ENCODE measurements at places on chromosomes 16 and 17.

DNA sequence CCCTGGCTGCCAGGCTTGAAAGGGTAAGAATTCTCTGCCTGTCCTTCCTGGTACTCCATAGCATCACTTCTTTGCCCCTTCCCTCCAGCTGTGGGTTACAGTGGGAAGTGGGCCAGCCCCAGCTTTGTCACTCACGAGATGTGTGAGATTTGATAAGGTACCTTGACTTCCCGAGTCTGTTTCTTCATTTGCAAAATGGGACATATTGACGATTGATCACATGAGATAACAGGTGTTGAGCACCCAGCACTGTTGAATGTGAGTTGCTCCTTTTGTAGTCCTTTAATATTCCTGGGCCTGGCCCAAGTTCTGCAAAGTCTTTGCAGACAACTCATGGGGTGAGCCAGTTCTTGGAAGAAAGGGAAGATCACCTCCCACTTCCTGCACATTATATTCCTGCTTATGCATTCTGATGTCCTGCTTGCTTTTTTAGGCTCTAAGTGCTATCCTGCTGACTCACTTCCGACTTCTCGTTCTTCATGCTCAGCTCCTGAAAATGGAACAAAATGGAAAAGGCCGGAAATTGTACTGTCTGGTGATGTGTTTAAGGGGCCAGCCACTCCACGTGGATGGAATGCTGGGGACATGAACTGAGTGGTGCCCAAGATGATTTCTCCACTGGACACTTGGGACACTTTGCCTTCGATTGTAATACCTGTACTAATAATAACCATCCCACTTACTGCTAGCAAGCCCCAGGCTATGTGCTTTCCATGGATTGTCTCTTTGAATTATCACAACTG is 8.3 kb upstream of the NLK start:
- DNase-seq, result no peak

DNA sequence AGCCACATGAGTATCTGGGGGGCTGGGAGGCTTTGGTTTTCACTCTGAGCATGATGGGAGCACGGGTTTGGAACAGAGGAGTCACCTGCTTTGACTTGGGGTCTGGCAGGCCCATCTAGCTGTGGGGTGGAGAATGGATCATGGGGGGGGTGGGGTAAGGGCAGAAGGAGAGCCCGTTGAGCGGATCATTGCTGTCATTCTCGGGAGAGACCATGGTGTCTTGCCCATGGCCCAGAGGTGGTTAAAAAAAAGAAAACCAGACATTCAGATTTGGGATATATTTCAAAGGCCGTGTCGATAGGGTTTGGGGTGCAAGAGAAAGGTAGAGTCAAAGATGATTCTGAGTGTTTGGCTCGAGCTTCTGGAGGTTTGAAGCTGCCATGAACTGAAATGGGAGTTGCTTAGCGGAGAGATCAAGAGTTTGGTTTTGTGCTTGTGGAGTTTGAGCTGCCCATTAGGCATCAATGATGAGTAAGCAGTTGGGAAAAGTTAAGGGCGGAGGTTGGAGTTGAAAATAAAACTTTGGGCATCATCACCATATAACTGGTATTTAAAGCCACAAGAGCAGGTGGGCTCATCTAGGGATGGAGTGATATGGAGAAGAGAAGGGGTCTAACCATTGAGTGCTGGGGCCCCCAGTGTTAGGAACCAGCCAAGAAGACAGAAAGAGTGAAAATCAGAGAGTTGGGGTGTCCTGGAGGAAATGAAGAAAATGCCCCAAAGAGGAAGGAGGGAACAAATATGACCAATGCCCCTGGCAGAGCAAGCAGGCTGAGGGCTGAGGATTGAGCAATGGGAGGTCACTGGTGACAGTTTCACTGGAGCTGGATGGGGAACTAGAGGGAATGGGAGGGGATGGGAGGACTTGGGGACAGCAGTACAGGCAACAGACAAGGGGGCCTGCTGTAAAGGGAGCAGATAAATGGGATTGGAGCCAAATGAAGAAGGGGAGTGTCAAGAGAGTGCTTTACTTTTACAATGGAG is 1.9 kb downstream of the NOD2 start:
- DNase-seq, result no peak

DNA sequence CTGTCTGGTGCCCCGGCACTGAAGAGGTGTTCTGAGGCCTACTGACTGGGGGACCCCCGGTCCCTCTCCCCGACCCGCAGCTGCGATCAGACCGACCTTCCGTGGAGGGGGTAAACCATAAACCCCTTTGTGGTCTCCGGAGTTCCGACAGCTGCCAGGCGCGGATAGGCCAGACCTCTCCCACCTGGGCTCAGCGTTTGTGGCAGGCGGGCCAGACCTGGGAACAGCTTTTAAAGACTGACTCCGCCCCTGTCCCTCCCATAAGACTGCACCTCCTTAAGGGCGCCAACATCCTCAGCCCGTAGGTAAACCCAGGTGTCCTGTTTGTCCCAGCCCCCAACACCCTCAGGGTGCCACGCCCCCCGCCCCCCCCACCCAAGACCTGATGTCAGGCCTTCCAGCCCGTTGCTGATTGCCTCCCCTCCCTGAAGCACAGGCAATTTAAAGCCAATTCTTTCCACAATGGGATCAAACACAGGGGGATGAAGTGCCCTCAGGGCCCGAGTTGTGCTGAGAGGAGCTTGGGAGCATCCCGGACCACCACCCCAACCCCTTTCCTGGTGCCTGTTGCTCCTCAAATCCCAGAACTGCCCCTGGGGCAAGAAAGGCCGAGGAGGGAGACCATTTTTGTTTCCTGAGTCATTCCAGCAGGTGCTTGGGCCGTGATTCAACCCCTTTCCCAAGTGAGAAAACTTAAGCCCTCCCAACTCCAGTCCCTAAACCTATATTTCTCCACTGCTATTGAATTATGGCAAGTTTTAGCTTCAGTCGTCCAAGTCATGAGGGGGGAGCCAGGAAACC is at the start of gene SOX15:
Gene SOX15, minus strand, starts transcription at position 204 of the 801 bp plus-strand sequence. CDS start 418 bp downstream, outside the sequence.
- no peak for DNase-seq

DNA sequence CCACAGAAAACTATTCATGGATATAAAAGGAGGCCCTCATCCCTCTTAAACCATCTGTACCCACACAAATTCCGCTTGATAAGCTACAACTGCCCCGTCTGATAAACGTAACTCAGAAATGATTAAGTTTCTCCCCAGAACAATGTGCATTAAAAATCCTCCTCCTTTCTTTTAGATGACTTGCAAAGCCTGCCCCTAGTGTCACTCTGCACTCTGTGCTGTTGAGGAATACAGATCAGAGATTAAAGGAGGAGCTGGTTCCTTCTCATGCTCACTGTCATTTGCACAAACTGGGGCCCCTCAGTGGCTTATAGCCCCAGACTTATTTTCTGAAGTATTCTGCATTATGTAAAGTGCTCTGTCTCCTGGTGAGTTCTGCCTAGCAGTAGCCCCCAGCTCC is 33.3 kb downstream of the CDRT15 start:
- no peak for DNase-seq

DNA sequence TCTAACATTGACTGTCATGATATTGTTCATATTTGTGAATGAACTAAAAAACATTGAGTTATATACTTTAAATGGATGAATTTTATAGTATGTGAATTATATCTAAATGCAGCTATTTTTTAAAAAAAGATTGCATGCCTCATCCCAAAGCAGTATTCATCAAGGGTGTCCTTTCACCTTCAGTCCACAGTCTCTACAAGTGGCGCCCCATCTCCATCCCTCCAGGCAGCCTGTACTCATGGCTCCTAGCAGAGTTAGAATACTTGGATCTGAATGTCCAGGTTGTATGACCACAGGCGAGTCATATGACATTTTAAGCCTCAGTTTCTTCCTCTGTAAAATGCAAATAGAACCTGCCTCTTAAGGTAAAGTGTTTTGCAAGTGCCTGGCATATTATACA is 69.8 kb downstream of the TMEM100 start:
- no peak for DNase-seq

DNA sequence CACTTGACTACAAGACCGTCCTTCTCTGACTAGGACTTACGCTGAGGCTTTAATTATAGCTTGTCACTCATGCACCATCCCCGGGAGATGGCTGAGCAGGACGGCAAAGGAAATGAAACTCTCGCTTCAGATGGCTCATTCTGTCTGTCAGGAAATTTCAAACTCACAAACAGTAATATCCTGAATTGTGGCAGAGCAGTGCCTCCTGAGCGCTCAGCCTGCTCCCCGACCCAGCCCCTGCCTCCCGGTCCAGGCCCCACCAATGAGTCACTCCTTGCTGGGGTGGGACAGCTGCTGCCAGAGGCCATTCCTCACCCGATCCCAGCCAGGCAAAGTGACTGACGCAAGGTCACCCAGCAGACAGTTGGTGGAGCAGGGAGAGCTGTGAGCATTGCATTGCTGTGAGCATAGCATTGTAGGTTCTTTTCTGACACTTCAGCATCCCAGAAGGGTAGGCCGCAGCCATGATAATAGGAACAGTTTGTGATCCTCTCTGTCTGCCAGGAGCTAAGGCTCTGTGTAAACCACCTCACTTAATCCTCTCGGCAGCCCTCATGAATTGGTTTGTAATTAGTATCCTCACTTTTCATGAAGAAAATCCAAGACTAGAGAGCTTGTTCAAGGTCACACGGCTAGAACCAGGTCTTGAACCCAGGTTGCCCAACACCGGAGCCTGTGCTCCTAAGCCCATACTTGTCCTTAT is 20.9 kb downstream of the CCDC182 start:
- peak; percentile 49 for DNase-seq

DNA sequence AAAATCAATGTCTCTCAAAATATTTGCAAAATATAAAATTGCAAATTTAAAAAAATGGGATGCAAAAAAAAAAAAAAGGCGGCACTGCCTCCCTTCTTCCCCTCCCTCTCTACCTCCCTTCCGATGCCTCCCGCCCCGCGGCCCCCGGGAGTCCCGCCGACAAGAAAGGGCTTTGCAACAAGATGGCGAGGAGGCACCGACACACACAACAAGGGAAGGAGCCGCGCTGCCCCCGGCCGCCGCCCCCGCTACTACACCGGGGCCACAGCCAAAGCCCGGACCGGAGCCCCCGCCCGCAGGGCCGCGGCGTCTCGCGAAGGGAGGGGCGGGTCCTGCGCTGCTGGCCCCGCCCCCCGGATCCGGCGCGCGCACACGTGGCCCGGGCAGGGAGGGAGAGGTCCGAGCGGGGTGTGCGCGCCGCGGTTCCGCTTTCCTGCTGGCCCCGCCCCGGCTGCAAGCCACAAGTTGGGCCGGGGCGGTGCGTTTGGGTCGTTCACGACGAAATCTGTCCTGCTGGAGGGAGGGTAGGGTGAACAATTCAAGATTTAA is at the start of gene MNT:
Gene MNT, minus strand, starts transcription at position 184 of the 549 bp plus-strand sequence. CDS start 348 bp downstream, outside the sequence.
- peak; percentile 81 for DNase-seq

DNA sequence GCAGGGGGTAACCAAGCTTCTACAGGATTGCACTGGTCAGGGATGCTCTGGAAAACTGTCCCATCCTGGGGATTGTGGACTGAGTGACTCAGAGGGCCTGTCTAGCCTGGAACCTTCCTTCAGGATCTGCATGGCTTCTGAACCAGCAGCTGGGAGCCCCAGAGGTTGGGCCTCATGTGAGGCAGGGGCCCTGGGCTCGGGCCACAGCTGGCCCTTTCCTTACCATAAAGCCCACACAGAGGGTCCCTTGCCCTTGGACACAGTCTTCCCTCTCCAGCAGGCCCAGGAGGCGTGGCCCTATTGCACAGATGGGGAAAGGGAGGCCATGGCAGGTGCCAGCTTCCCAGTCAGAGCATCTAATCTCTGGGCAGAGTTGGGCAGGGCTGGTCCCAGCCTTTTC is 30.5 kb downstream of the ADCY7 start:
- no peak for DNase-seq

DNA sequence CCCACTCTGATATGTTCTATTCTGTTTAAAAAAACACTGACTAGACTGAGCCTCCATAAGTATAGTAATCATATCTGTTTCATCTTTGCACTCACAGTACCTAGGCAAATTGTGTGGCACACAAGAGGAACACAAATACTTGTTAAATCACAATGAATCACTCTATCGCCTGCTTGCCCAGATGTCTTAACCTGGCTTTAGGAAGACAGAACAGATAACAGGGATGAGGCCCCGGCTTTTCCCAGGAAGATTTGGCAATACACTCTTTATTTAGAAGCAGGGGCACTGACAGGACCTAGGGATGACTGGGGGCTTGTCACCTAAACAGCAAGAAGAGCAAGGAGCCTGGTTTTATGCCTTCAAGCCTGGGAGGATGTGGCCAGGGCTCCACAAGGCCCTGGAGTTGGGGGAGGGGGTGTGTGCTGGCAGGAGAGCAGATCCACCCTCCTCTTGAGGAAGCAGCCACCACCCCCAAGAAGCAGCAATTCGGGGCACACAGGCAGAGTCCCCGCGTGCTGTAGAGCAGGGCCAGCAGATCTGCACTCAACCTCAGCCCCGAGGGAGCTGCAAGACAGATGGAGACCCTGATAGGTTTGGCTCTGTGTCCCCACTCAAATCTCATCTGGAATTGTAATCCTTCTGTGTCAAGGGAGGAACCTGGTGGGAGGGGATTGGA is 41.0 kb upstream of the KSR1 start:
- no peak for DNase-seq

DNA sequence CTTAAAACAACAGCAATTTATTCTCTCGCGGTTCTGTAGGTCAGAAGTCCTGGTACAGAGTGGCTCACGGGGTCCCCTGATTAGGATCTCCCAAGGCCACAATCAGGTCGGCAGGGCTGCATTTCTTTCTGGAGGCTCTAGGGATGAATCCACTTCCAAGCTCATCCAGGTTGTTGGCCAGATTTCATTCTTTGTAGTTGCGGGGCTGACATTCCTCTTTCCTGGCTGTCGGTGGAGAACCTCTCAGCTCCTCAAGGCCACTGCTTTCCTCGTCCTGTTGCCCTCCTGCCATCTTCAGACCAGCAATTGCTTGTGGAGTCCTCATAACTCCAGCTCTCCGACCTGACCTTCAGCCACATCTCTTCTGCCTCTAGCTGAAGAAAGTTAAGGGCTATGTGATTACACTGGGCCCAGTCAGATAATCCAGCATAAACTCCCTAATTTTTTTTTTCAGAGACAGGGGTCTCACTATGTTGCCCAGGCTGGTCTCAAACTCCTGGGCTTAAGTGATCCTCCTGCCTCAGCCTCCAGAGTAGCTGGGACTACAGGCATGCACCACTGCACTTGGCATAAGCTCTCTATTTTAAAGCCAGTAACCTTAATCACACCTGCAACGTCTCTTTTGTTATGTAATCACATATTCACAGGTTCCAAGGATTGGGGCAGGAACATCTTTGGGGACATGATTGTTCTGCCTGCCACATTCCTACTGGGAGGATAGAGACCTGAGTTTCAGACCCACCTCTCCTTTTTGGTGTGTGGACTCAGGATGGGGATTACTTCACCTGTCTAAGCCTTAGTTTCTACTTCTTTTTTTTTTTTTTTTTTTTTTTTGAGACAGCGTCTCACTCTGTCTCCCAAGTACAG is 4.1 kb upstream of the GAST start:
- DNase-seq, result no peak

GRCh38 chr17:49358641-49359247 is 3.3 kb downstream of the ZNF652 start:
- DNase-seq, result peak; percentile 14

GRCh38 chr16:2438121-2438520 is 8.9 kb downstream of the CCNF start:
- no peak for DNase-seq

GRCh38 chr17:34899643-34900291 is 61.5 kb downstream of the CCT6B start:
- DNase-seq, result no peak

DNA sequence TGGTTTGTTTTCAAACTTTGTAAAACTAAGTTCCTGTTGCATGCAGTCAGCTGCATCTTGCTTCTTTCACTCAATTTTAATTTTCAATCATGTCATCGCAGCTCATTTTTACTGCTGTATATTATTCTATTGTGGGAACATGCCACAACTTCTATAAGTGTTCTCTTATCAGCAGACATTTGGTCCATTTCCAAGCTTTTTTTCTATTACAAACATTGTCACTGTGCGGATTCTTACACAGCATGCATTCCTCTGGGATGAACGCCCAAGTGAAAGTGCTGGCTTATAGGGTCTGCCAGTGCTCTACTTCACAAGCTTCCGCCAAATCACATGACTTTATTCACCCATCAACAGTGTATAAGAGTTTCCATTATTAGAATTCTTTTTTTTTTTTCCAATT is 22.7 kb downstream of the GINS3 start:
- DNase-seq, result no peak

All from GM19239 (cell line).